ENCODE measurements at places on chromosomes 5 and 9. TPM values are rescaled to one million over a fixed set of nuclear protein-coding genes. Genes with fewer than 3 reads are reported as not detected.
A peak's percentile ranks its signal among the peaks of the same experiment; 100 is the strongest.

- peaks cover 38% of the 10 kb centered on the region for H3K36me3 ChIP-seq
- H3K27ac ChIP-seq = peak overlapping the region; percentile 82
- no peaks in the 10 kb centered on the region for H3K27me3 ChIP-seq
- DNase-seq = peak; percentile 58
- peak overlapping the region; percentile 92 for H3K4me3 ChIP-seq
Observed at GRCh38 chr9:35756275-35757225, 2.5 kb upstream of the MSMP start.

- DNase-seq = no peak
- H3K27ac ChIP-seq = no peak overlapping the region
- no peaks in the 10 kb centered on the region for H3K36me3 ChIP-seq
Observed at GRCh38 chr9:97961361-97961760, 21.8 kb upstream of the ANP32B start.

Gene SLC6A19
- not detected for total RNA-seq

- H3K27me3 ChIP-seq = no peaks in the 10 kb centered on the region
- H3K27ac ChIP-seq = no peak overlapping the region
- no peaks in the 10 kb centered on the region for H3K4me1 ChIP-seq
- no peak for DNase-seq
- H3K4me3 ChIP-seq = no peak overlapping the region
- H3K36me3 ChIP-seq = no peaks in the 10 kb centered on the region
Observed at GRCh38 chr5:1278656-1279442, 16.0 kb downstream of the TERT start.

- no peak overlapping the region for H3K4me3 ChIP-seq
- no peaks in the 10 kb centered on the region for H3K4me1 ChIP-seq
- no peak overlapping the region for H3K27ac ChIP-seq
Observed at GRCh38 chr5:129445379-129445778, 14.7 kb upstream of the ADAMTS19 start.

Gene FAM153A
- 166 TPM for total RNA-seq

GRCh38 chr9:13556656-13557055, 277.2 kb upstream of the MPDZ start:
- H3K27me3 ChIP-seq = no peaks in the 10 kb centered on the region
- no peak overlapping the region for H3K4me3 ChIP-seq
- H3K36me3 ChIP-seq = no peaks in the 10 kb centered on the region
- H3K4me1 ChIP-seq = no peaks in the 10 kb centered on the region

Gene CACNA1B
- not detected for total RNA-seq

DNA sequence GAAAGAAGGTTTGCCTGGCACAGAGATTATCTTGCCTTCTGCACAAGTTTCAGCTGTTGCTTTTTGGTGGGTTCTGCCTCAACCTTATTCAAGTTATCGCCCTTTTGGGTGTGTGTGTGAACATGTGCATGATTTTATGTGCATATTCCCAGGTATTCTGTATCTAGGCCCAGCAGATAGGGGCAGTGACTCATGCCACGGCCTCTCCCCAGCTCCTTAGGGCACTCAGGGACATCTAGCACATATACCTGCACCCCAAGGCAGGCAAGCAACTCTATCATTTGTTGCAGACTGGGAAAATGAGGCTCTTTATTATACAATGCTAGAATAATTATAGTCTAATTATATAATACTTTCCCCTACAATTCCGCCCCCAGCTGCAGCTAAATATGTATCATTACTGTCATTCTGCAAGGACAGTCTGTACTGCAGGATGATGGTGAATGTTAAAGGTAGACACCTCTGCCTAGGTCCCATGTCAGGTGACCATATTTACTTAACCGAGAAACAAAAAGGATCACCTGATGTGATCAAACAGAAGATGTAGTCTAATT, 128.9 kb downstream of the PDE8B start:
- H3K27ac ChIP-seq = no peak overlapping the region
- no peak for DNase-seq
- no peaks in the 10 kb centered on the region for H3K4me1 ChIP-seq
- no peaks in the 10 kb centered on the region for H3K36me3 ChIP-seq
- no peaks in the 10 kb centered on the region for H3K27me3 ChIP-seq

Gene SLCO6A1
- not detected for total RNA-seq

GRCh38 chr5:93107805-93108520, 473.1 kb downstream of the NR2F1-AS1 start:
- DNase-seq = no peak
- no peaks in the 10 kb centered on the region for H3K27me3 ChIP-seq
- no peak overlapping the region for H3K27ac ChIP-seq

Gene RAB3C
- total RNA-seq = not detected

Gene IL9
- not detected for total RNA-seq

Gene SPINK6
- not detected for total RNA-seq

GRCh38 chr9:136399176-136400037, 563 bp downstream of the SNAPC4 start:
- peaks cover 52% of the 10 kb centered on the region for H3K36me3 ChIP-seq
- DNase-seq = peak; percentile 26
- H3K27ac ChIP-seq = peak overlapping the region; percentile 60

- H3K4me1 ChIP-seq = no peaks in the 10 kb centered on the region
- H3K27ac ChIP-seq = no peak overlapping the region
- no peaks in the 10 kb centered on the region for H3K27me3 ChIP-seq
- DNase-seq = no peak
- no peaks in the 10 kb centered on the region for H3K36me3 ChIP-seq
- H3K4me3 ChIP-seq = no peak overlapping the region
Observed at GRCh38 chr5:135131801-135132680, 98.0 kb upstream of the PITX1 start.

DNA sequence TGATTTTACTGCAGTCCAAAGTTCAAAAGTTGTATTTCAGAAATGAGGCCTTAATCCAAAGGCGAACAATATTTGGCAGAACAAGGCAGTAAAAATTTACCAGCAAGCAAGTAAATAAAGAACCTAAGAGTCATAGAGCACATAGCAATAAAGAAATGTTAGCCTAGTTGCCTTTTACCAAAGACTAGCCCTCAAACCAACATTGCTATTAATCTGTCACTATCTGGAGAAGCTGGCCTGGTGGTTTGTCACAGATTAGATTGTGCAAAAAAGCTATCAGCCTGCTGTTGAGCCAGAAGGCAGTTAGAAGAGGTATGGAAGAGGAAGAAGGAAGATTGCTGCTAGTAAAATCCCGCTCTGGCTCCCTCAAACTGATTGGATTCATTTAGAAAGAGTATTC, 304.7 kb upstream of the KLF4 start:
- no peak overlapping the region for H3K4me3 ChIP-seq
- no peaks in the 10 kb centered on the region for H3K4me1 ChIP-seq
- H3K27me3 ChIP-seq = no peaks in the 10 kb centered on the region

DNA sequence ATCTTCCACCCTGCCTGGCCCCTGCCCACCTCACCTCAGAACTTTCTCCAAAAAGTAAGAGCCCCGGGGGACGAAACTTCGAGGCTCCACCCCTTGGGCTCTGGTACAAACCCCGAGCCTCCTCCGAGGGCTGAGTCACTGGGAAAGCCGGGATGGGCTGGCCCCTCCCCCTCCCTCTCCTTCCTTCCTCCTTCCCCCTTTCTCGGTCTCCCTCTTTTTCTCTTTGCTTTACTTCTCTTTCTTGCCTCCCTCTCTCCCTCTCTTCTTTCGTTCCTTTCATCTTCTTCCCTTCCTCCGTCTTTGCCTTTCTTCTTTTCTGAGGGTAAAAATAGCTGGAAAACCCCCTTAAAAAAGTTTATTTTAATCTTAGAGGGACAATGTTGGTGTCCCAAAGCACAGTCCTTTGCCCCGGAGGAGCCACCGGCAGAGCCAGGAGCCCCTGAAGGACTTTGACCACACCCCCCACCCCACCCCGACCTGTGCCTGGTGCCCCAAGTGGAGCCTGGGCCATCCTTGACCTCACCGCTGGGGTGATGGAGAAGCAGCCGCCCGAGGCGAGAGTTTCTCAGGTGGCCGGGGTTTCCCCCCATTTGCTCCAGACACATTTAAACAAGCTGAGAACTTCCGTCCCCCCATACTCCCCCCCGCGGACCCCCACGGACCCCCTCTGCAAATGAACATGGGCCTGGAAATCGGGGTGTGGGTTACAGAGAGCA, 5.7 kb upstream of the NOTCH1 start:
- H3K36me3 ChIP-seq = no peaks in the 10 kb centered on the region
- peaks cover 25% of the 10 kb centered on the region for H3K4me1 ChIP-seq
- no peak for DNase-seq

Gene NMUR2
- total RNA-seq = not detected

Gene GPR151
- not detected for total RNA-seq

DNA sequence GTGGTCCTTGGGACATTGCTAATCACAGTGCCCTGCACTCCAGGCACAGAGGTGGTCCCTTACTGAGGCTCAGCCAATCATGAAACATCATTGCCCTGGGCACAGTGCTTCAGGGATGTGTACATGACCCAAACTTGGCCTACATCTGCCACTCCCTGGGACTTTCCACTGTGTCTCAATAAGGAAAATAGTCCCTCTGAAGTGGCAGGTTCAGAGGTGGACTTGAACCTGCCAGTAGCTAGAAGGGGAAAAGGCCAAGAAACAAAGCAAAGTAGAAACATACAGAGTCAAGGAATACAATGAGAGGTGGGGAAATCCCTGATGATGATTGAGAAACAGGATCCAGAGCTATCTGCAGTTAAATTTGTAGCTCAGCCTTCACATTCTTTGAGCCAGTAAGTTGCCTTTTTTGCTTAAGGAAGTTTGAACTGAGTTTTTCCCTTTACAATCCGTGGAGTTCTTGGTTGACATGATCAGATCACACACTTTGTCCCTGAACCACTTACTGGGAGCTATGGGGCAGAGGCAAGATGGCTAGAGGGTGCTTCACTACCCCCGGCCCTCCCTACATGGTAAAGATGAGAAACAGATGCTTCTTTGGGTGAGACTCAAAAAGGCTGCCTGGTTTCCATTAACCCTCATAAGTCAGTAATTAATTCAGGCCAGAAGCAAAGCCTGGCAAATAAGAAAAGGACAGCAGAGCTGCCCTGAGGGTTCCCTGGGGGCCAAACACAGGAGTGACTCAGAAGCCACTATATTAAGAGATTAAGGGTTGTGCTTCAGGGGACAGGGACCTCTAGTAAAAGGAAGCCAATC, 57.6 kb downstream of the SH3TC2 start:
- no peaks in the 10 kb centered on the region for H3K36me3 ChIP-seq
- no peak overlapping the region for H3K27ac ChIP-seq
- no peak for DNase-seq
- no peak overlapping the region for H3K4me3 ChIP-seq
- H3K4me1 ChIP-seq = no peaks in the 10 kb centered on the region

DNA sequence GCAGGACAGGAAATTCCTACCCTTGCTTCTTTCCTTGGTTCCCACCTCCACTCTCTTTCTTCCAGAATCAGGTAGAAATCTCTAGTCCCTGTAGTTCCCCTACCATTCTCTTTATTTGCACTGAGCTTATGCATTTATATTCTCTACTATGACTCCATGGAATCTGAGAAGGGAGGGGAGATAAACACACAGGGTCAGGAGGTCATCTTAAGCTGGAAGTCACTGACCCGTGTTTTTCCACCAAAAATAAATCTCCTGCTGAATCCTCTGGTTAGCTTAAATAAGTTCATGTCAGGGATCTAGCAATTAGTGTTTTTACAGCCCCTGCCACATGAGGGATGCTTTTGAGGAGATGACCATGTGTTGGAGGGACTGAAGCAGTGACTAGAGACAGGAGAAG, 3.7 kb downstream of the ACTL7B start:
- H3K27me3 ChIP-seq = no peaks in the 10 kb centered on the region
- H3K27ac ChIP-seq = no peak overlapping the region
- no peaks in the 10 kb centered on the region for H3K4me1 ChIP-seq
- no peak for DNase-seq
- H3K36me3 ChIP-seq = no peaks in the 10 kb centered on the region

- H3K4me1 ChIP-seq = no peaks in the 10 kb centered on the region
- no peaks in the 10 kb centered on the region for H3K36me3 ChIP-seq
- no peak overlapping the region for H3K4me3 ChIP-seq
- H3K27me3 ChIP-seq = no peaks in the 10 kb centered on the region
Observed at GRCh38 chr9:94672811-94673487, 33.6 kb upstream of the FBP1 start.

DNA sequence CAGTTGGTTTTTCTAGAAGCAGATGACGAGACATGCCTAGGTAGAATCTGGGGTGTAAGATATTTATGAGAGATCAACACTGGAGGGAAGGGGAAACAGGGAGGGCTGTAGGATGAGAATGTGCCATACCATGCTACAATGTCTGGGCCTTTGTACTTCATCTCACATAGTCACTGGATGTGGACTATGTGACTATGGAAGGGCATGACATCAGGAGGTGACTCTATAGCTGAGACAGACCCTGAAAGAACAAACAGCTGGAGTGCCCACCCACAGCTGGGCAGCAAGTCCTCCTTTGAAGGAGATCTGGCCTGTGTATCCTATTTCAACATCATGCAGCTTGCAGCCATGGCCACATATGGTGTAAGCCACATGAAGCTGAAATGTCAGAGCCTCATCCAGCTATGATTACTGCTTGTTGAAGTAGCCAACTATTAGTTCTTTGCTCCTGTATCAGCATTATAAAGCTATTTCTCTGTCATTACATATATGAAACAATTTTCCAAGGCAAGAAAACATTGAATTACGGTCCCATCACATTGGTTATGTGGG, 46.2 kb upstream of the KIF2A start:
- peaks cover 32% of the 10 kb centered on the region for H3K4me1 ChIP-seq
- H3K27ac ChIP-seq = no peak overlapping the region
- H3K36me3 ChIP-seq = no peaks in the 10 kb centered on the region
- no peak for DNase-seq
